ENCODE measurements at places on chromosomes 3 and 15.
A peak's percentile ranks its signal among the peaks of the same experiment; 100 is the strongest.

- DNase-seq = no peak
Observed at GRCh38 chr15:70308011-70308734, 210.5 kb upstream of the TLE3 start.

DNA sequence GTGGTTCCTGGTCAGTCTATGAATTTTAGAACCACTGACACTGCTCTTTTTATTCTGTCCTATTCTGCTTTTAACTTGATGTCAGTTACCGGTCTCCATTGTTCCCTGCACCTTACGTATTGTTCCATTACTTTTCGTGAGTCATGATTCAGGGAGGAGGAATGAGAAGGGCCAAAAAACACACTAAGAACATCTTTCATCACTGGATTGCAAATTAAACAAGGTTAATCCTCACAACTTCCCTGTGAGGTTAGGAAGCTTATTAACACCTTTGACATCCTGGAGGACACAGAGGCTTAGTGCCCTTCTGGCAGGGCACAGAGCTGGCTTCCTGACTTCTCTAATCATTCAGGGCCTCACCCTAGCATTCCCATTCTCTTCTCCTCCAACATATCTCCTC lies 227.6 kb upstream of the SATB1 start:
- DNase-seq = no peak

DNA sequence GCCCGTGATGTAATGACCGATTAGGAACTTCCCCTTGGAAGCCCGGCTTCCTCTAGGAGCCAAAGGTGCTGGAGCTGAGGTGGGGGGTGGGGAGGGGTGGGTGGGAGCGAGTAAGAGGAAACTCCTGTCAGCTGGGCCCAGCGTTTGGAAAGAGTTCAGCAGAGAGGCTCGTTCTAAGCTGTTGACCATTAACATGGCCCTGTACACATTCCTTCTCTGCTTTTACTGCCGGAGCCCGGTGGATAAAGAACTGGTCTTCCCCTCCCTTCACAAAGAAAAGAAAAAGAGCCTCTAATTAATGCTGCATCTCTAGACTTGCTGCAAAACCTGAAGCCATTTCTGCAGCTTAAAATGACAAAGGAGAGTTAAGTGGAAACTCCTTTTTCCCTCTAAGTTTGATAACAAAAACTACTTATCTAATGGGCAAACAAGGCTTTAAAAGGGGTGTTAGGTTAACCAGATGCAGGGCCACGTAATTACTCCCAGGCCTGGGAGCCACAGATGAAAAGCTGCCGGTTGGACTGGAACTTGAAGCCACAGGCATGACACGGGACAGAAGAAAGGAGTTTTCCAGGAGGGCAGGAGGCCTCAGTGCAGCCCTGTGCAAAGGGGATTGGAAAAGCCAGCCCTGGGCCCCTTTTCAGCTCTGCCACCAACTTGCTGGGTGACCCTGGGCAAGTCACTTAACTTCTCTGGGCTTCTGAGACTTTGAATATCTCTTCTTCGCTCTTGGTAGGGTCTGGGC lies 71.3 kb downstream of the SMAD6 start:
- DNase-seq = no peak

GRCh38 chr3:41848753-41849574 lies 112.9 kb downstream of the ULK4 start:
- DNase-seq = no peak

DNA sequence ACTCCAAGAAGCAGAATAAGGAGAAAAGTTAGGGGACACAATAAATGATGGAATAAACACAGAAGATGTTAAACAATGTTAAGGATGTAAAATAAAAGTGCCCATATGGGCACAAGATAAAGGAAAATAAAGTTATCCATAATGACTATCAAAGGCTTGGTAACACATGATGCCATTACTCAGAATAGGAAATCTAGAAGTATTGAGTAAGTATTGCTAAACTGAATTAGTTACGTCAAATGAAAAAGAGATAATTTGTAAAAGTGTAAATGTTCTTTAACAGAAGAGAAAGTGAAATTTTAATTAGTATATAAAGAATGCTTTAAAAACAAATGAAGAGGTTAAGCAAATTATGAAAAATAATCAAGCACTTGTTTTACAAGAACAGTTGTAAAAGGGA lies 6.7 kb downstream of the COPS2 start:
- DNase-seq = no peak

GRCh38 chr15:38554354-38554753 lies 10.3 kb downstream of the RASGRP1 start:
- DNase-seq = no peak

- DNase-seq = no peak
Observed at GRCh38 chr15:48433226-48433886, 102.1 kb downstream of the DUT start.

GRCh38 chr3:37590328-37591079 lies 271.2 kb upstream of the CTDSPL start:
- DNase-seq = no peak

DNA sequence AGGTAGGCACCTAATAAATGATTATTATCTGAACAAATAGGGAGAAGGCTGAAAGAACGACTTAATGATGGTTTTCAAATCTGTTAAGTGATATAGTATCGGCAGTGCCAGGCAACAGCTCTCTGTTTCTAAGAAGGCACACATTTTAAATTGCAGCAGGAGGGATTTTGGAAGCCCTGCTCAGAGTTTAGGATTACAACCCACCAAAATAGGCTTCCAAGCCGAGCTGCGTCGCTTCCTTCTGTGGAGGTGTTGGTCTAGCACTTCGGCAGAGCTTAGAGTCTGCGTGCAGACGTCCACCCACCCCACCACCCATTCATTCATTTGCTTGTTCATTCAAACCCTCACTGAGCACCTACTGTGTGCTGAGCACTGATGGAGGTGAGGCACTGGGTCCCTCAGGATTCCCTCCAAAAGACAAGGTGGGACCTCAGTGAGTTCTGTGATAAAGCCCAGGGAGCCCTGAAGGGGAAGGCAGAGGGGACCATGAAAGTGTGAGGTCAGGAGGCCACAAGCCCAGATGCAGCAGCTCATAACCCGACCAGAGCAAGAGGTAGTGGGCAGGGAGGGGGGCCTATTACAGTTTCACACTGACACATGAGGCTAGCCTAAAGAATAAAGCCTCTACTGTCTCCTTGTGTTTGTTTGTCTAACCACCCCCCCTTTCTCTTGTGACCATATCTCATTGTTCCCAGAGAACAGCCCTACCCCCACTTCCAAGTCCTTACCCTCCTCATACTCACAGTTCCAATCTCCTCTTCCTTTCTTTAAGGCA lies 8.9 kb downstream of the ADCY5 start:
- no peak for DNase-seq

DNA sequence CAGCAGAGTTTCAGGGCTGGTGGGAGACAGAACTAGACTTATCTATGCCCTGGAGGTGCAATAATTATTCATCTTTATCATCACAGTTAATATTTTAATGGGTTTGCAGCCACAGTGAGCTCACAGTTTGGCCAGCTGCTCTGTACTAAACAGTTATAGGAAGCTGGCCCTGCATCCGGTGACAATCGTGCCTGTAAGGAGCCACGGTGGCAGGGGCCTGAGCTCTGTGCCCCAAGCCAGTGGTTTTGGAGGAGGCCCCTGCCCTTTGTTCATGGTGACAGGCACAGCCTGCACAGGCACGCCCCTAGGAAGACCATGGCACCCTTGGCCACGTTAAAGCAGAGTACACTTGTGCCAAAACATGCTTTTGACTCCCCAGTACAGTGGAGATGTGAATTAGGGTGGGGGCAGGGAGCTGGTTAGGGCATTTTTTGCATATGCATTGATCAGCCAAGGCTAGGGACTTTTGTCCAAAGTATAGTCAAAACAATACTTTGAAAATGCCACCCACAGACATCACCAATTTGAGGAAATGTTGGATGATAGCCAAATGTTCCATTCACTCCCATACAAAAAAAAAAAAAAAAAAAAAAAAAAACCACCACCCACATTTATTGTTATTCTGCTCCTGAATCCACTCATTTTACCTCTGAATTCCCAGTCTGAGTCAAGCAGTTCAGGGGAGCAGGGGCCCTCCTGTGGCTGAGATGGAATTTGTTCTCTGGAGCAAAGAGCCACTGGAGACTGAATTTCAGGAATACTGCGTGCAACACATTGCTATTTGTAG lies 3.4 kb upstream of the RFTN1 start:
- peak; percentile 24 for DNase-seq

DNA sequence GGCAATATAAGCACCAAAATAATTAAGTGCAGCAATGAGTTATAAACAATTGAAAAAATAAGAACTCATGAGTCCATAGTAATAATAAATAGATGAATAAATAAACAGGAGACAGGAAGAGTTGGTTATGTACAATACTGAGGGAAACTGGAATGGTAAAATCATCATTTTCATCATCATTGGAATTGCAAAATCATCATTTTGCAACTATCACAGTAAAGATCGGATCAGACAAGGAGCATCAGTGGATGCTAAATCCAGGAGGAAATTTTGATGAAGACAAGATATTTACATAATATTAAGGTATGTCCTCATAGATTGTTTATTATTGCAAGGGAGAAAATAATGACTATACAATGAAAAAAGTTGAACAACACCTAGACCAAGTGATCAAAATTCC lies 38.8 kb upstream of the ACAN start:
- no peak for DNase-seq

DNA sequence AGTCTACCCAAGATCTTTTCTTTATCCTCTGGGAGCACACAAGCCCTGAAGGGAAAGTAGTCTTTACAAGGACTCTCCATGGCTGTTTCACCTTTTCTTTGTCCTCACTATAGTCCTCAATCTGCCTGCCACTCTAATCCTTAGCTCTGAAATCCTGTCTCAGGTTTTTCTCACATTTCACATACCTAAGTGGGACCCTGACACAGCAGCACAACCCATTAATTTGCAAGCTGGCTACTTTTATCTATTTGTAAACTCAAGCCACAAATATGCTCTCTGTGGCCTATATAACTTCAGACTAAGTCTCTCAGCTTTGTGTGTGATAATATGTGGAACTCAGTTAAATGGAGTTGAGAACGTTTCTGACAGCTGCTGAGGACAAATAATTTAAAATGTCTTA lies 19.8 kb downstream of the SIN3A start:
- DNase-seq = no peak

GRCh38 chr3:177281292-177282118 lies 84.2 kb upstream of the TBL1XR1 start:
- DNase-seq = peak; percentile 15

DNA sequence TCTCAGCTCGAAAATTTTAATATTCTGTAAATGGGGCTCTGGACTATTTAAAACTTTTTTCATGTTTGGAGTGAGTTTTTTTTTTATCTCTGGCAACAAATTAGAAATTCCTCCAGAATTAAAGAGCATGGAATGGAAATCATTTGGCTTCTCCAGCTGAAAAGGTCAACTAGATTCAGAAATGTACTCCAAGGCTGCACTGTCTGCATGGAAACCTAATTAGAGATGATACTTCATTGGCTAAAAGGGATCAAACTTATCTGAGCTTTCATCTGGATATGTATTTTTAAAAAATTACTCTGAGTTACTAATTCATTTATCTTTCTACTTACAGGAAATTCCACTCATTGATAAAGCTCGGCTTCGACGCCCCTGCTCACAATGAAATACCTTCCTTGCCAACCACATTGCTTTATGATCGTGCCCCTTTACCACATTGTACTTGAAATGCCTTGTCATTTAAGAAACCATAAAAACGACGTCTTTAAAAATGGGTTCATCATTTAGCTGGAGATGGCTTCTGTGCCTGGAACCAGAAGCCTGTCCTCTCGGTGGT lies 285.5 kb upstream of the ICE2 start:
- no peak for DNase-seq

DNA sequence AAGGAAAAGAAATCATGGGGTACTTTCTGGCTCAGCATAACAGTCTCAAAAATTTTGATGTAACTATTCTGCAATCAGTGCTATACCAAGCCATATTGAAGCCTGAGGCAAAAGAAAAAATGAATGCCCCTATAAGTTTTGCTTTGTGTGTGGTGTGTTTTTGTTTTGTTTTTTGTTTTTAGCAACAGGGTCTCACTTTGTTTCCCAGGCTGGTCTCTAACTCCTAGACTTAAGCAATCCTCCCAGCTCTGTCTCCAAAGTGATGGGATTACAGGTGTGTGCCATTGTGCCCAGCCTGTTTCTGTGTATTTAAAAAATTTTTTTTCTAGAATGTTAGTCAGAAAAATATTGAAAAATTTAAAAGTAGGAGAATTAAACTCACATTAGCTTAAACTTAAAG lies 93.2 kb downstream of the ZNF280D start:
- DNase-seq = no peak

- no peak for DNase-seq
Observed at GRCh38 chr3:177124882-177125281, 72.4 kb downstream of the TBL1XR1 start.

- peak; percentile 30 for DNase-seq
Observed at GRCh38 chr15:79028411-79028964, 62.1 kb downstream of the RASGRF1 start.

- DNase-seq = no peak
Observed at GRCh38 chr3:139204728-139205127, 139.1 kb upstream of the MRPS22 start.

- no peak for DNase-seq
Observed at GRCh38 chr3:186151077-186151971, 42.4 kb upstream of the ETV5 start.

GRCh38 chr3:133983576-133984560 lies 45.9 kb downstream of the SLCO2A1 start:
- DNase-seq = no peak

GRCh38 chr15:29681946-29682345 lies 140.3 kb downstream of the TJP1 start:
- DNase-seq = no peak

- no peak for DNase-seq
Observed at GRCh38 chr3:33749546-33750210, 31.6 kb upstream of the CLASP2 start.

- no peak for DNase-seq
Observed at GRCh38 chr3:163058031-163058854, 1561.6 kb downstream of the OTOL1 start.

DNA sequence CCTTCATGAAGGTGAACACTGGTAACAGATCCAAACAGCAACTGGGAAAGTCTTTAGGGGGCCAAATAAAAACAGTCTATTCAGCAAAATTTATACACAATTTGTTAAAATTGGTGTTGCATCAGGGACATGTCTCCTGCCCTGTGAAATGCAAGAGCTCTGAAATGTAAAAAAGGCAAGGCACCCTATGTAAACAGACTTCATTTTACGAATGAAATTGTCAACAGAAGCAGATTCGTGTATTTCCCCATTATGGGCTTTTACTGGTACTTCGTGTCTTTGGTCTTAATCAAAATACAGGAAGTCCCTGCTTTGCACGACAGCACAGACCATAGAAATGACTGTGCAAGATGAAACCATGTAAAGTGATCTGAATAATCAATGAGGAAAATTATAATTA lies 127.3 kb upstream of the THBS1 start:
- DNase-seq = no peak

- DNase-seq = no peak
Observed at GRCh38 chr3:52381623-52382022, 63.3 kb downstream of the SEMA3G start.

Measured in NCI-H345 (cell line).